ENCODE measurements at places on chromosomes 1 and 21.

GRCh38 chr1:202958544-202959275, 598 bp upstream of the ADIPOR1 start:
- DNase-seq: peak; percentile 9

DNA sequence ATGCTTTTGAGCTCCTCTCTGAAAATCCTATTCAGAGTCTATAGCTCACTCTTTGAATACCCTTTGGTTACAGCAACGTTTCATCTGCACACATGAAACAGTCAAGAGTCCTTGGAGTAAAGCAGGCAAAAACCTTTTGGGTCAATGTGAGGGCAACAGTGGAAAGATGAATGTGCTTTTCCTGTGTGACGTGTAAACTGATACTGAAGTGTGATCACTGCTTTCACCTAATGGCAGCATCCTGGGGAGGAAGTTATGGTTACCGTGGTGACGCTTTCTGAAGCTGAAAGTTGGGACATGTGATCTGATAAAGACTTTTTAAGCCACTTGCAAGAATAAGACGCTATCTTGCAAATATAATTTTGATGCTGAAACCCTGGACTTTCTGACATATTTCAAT, 160.0 kb downstream of the SEC16B start:
- no peak for DNase-seq

DNA sequence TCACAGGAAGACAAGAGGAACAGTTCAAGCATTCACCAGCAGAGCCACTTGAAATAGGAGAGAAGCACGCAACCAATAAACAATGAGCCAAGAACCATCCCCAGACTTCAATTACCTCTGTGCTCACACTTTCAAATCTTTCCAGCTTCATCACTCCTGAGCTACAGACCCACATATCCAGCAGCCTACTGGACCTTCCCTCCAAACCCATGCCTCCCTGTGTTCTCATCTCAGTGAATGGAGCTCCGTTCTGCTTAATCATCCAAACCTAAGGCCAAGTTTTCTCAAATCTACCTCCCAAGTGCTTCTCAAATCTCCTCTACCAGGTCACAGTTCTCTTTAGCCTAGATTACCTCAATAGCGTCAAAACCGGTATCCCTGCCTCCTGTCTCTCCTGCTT, 3.7 kb downstream of the PEF1 start:
- no peak for DNase-seq

DNA sequence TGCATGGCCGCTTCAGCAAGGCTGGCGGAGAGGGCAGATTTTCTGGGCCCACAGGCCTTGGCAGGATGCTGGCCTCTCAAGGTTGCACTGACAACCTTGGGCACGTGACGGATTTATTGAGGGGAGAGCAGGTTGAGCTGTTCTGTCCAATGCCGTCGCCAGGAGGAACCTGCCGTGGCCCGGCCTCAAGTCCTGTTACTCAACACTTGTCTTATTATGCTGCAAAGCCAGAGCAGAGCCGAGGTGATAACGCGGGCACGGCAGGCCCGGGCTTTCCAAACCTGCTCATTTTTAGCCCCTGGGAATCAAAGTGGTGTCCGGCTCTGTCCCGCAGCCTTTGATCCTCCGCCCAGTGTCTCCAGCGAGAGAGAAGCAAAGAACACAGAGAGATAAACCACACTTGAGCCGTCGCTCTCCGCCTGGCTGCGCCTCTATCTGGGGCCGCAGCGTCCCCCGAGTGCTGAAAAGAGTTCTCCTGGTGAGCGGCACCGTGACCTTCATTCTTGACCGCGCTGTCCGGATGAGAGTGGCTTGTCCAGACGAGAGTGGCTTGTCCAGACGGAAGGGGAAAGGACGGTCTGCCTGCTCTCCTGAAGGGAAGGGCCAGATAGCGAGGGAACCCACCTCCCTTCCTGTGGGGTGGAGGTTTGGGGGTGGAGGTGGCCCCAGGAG, 162.3 kb upstream of the ARHGEF16 start:
- DNase-seq: no peak

- DNase-seq: peak; percentile 41
Observed at GRCh38 chr1:2821966-2822620, 20.6 kb upstream of the TTC34 start.

- no peak for DNase-seq
Observed at GRCh38 chr21:40769231-40769630, 77.7 kb downstream of the DSCAM start.

GRCh38 chr1:117686907-117687306, 81.1 kb downstream of the TENT5C start:
- DNase-seq: no peak

DNA sequence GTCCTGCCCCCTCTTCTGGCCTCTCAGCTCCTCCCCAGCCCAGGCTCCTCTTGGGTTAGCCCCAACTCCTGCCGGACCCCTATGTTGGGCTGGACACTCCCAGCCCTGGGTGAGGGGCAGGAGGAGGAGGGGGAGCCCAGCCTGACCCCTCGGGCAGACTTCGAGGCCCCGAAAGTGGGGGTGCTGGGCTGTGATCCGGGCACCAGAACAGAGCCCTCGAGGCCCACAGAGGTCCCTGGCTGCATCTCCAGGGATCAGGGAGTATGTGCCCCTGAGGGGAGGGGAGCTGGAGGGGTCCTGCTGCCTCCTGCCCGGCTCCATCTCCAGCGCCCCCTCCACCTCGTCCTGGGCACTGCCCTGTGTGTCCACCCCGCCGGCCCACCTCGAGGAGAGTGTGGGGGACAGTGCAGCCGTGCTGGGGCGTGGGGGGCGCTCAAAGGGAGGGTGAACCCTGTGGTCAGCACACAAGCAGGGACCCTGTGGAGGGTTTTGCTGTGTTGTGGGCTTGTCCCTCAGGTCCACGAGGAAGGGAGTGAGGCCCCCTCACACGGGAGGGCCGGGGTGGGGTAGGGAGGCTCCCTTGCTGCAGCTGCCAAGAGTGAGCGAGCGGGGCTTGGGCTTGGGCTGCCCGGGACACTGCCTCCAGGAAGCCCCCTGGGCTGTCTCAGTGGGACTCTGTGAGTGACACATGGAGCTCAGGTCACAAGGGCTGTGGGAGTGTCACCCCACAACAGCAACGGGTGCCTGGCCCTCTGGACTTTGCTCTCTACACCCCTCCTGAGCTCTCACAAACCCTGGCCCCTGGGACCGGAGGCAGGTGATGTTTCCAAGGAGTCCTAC, 54.4 kb downstream of the COL18A1 start:
- DNase-seq: no peak

- no peak for DNase-seq
Observed at GRCh38 chr1:9425859-9426258, 113.4 kb upstream of the SLC25A33 start.

- no peak for DNase-seq
Observed at GRCh38 chr1:3469849-3470649, 15.6 kb downstream of the ARHGEF16 start.

GRCh38 chr1:88701275-88701674, 17.2 kb downstream of the PKN2 start:
- DNase-seq: no peak

- peak; percentile 95 for DNase-seq
Observed at GRCh38 chr1:9275567-9276034, 17.1 kb upstream of the SPSB1 start.

DNA sequence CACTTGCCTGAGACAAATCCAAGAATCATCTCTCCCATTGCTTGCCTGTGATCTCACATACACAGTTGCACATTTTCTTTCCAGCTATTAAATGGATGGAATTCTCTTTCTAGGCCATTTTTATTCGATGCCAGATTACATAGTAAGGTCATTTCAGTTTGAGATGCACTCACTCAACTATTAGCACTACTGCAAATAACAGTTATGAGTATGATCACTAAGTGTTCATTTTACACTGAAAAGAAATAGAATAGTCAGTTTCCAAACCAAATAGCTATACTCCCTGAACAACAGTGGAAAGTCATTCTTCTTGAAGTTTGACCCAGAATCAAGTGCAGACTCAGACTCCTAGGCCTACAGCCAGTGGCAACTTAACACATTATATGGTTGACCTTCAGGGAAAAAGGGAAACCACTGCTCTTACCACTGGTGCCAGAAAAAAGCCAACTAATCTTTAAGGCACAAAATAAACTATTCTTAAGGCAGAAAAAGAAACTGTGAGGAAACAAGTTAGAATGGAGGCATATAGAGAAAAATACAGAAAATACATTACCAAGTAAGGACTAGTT, 31.5 kb downstream of the WNT2B start:
- DNase-seq: no peak
